Caki2 (cell line): ENCODE measurements at places on chromosomes 2 and 18. TPM values are rescaled to one million over a fixed set of nuclear protein-coding genes. Genes with fewer than 3 reads are reported as not detected.

DPP4 gene
- 22.0 and 37.5 TPM in 2 replicates for total RNA-seq

MMADHC gene
- 195 and 239 TPM in 2 replicates for total RNA-seq

GRCh38 chr18:11367351-11367750 lies 218.0 kb upstream of the PIEZO2 start:
- no peak for DNase-seq

- no peak for DNase-seq
These were observed 172.2 kb upstream of the RASGRP3 start for GRCh38 chr2:33304032-33304864.
